ENCODE measurements at places on chromosomes 4 and X.

GRCh38 chrX:129721870-129722269, 16.9 kb upstream of the XPNPEP2 start:
- peak; percentile 18 for DNase-seq

- no peak for DNase-seq
Measured at GRCh38 chr4:125091101-125091500, 223.7 kb upstream of the FAT4 start.

DNA sequence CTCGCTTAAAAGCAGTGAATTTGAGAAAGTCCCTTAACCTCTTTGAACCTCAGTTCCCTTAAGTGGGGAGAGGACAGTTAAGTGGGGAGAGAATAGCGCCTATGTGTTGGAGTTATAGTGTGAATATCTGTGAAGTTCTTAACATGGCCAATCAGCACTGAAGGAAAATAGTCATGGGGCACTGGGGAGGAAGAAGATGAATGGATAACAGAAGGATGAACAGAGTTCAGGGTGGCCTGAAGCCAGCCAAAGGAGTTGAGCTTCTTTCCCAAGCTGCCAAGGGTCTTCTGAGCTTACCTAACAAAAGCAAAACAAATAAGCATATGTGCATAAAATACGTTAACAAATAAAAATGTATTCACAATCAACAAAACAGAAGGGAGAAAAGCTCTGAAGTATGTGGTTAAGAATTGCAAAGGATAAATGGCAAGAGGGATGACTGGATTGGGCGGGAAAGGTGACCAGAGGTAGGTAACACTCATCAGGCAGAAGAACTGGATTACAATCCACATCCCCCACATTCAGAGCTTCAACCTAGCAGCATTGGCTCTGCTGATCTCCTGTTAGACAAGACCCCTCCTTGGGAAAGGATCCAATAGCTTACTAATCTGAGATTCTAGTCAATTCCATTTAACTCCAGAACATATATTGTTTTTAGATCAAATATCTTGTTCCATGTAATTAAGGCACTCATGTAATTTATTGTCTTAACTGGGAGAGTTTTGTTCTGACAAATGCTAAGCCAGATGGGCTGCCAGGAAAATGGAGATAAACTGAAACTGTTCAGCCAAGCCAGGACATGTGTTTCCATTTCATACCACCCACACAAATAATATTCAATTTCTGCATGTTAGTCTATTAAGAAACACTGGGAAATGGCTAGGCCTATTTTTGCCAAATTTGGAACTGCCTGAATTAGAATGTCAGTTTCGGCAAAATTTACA, 221.2 kb downstream of the LDB2 start:
- no peak for DNase-seq

- no peak for DNase-seq
Measured at GRCh38 chrX:46873746-46874145, 36.9 kb downstream of the RP2 start.

- DNase-seq: no peak
Measured at GRCh38 chr4:34800953-34801352, 1443.4 kb downstream of the ARAP2 start.

GRCh38 chrX:43679778-43680177, 23.7 kb downstream of the MAOA start:
- no peak for DNase-seq

GRCh38 chr4:70895811-70896491, 6.2 kb upstream of the MOB1B start:
- no peak for DNase-seq

GRCh38 chr4:105058177-105058812, 88.4 kb upstream of the TET2 start:
- peak; percentile 1 for DNase-seq

- no peak for DNase-seq
Measured at GRCh38 chr4:56768316-56768715, 53.2 kb downstream of the SPINK2 start.

DNA sequence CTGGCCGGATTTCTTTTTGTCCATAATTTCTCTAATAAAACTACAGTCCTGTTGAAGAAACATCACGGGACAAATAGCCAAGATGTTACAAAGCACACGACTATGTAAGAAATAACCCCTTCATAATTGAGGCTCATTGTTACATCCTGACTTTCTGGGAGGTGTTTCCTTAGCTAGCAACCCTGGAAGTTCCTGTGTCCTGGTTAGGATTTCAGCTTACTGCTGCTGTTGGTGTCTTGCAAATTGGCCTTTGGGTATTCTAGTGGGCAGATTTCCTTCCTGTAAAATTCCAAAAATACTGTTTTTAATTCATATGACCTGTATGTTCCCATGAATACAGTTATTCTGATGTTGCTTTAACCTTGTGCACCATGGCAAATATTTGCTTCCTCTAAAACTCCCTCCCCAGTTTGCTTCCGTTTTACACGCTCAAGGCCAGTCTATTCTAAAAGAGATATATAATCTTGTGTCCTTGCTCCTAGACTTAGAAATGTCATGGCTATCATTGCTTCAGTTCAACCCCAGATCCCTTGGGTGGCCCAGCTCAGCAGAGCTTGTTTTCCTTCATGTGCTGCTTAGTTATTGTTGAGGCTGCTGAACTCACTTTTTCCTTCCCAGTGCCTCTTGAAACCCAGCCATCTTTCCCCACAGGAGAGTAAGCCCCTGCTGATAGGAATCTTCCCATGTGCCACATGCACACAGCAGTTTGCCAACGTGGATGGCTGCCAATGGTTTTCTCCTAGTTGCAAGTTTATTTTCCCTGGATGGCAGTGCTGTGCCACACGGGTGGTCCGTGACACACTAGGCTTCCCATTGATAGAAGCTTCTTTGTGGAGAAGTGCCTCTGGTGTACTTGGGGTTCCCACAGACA, 75.8 kb downstream of the TSPAN7 start:
- no peak for DNase-seq

DNA sequence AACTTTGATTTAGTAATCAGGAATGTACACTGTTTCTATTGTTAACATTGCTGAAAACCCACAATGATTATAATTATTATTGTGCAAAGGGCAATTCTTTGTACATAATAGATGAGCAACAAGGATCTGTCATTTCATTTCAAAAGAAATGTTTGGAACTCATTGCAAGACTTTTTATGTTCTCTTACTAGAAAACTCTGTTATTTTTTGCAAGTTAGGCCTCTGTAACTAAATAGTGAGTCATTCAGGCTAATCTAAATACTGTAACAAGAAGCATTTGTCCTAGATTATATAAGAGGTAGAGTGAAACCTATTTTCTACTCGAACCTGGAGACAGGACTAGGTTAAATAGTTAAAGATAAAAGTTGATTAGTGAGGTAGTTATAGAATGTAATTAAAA, 93.2 kb upstream of the FAM47B start:
- no peak for DNase-seq
